Brain (organoid and tissue), 16 donors: ENCODE measurements at places on chromosomes 2 and 18. TPM values are rescaled to one million over a fixed set of nuclear protein-coding genes. Genes with fewer than 3 reads are reported as not detected.

MYO7B gene
- polyA plus RNA-seq: 0.46 TPM

GRCh38 chr2:27211943-27212625 is at the start of the genes ATRAID and SLC5A6:
Gene ATRAID, plus strand, starts transcription at chr2:27212041. Its CDS starts 328 bp downstream, at chr2:27212369.
Gene SLC5A6, minus strand, starts transcription at chr2:27212268. Its CDS starts 4,618 bp downstream, at chr2:27207650.
- DNase-seq: peak; percentile 93

VIT gene
- polyA plus RNA-seq: 0.20 TPM

IL36A gene
- not detected for polyA plus RNA-seq

GRCh38 chr2:176997074-176997791 is 215.4 kb upstream of the HNRNPA3 start:
- DNase-seq: no peak

ANO7 gene
- polyA plus RNA-seq: 1.3 TPM

DNA sequence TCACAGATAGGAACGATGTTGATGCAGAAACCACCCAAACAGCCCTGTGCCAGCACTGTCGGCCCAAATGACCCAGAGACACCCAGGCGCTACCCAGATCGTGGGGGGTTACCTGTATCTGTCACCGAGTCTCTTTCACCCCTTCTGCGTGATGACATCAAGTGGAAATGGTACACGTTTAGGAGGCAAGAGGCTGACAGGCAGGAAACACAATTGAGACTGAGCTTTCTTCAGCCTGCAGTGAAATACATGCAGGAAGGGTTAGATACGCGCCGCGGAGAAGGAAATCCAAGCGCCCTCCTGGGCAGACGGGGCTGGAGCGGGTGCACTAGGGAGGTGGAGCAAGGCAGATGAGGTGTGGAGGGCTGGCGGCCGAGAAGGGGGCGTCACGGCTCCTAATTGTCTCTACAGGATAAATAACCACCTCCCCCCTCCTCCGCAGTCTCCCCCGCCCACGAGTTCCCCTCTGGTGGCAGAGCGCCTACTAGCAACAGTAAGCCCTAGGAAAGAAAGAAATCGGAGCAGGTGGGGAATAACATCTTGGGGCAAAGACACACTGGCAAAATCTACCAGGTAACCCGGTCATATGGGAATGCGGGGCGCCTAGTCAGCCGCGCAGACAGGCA is at the start of gene RNF152:
RNF152 (minus strand) TSS at position 325 of the 626 bp plus-strand sequence. CDS start 76,544 bp downstream, outside the sequence.
- DNase-seq: peak; percentile 91

- no peak for DNase-seq
These were observed 34.7 kb downstream of the RMC1 start for GRCh38 chr18:23538001-23538400.

GRCh38 chr2:127584047-127584446 is 48.6 kb downstream of the MYO7B start:
- DNase-seq: no peak

SERPINB10 gene
- not detected for polyA plus RNA-seq

- DNase-seq: no peak
These were observed 133.7 kb downstream of the COMMD1 start for GRCh38 chr2:62038975-62039771.

DNA sequence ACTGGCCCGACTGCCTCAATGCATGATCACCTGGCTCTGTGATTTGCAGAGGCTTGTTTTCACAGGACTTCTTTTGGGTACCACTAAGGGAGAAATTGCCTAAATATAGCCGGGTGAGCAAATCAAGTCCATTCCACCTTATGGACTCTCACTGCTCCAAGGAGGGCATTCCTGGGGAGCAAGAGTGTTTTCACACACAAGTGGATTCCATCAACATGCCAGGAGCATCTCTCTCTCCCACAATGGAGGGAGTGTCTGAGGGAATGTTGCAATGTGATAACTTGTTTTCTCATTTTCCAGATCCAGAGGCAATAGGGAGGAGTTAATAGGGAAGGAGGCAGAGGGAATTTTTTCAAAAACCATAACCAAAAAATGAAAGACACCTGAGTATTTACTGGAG is 250.7 kb downstream of the SATB2 start:
- DNase-seq: no peak

DNA sequence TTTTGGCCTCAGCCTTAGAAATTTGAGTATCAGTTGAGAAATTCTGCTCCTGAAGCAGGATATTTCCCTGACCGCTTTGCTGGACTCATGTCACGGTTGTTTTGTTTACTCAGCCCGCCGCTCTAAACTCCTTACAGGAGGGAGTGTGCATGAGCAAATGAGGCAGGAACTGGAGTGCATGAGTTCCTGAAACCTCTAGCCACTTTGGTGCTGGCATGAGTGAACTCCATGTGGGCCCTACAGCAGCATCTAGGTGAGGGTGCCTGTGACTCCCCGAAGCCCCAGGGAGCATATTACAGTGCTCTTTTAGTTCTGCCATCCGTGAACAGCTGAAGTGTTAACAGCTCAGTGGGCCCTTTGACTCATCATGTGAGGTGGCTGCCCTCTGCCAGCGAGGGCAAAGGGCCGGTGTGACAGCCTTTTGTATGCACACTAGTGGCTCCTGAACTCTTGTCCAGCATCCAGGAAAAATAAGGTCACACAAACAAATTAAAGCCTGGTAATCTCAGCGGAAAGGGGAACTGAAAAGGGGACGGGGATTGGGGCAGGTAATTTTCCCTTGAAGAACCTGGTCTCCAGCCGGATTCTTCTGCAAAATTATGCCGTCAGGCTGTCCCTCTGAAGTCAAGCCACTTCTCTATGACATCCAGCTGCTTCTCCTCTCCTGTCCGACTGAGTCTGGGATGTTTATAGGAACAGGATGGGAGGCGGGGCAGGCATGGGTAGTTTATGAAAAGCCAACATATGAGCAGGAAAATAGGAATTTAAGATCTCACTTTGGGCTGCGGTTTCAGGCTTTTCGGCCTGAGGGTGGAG is 1668.7 kb downstream of the SUCLG1 start:
- DNase-seq: no peak

VWC2L gene
- 0.29 TPM for polyA plus RNA-seq

FBXO48 gene
- polyA plus RNA-seq: 0.64 TPM

DNA sequence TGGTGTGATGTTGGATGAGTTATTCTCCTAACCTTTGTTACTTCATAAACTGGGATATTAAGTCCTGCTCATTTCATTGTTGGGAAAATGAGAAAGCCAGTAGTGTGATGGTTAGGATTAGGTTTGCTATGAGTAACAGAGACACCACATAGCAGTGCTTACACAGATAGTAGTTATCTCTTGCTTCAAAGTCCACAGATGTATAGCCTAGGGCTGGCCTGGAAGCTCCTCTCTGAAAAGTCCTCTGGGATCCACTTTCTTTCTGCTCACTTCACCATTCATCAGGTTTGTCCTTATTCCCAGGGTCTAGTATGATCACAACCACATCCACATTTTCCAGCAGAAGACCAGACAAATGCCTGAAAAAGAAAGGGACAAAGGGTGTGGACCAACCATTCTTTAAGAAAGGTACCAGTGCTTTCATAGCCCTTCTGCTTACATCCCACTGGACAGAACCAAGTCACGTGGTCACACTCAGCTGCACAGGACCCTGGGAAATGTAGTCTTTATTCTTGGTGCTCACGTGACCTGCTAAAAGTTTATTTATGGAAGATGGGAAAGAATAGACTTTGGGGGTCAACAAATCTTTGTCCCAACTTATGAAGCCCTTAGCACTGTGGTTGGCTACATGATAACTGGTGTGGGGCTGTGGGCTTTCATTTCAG is 108.9 kb downstream of the INSIG2 start:
- DNase-seq: no peak

OLA1 gene
- polyA plus RNA-seq: 122 TPM

DNA sequence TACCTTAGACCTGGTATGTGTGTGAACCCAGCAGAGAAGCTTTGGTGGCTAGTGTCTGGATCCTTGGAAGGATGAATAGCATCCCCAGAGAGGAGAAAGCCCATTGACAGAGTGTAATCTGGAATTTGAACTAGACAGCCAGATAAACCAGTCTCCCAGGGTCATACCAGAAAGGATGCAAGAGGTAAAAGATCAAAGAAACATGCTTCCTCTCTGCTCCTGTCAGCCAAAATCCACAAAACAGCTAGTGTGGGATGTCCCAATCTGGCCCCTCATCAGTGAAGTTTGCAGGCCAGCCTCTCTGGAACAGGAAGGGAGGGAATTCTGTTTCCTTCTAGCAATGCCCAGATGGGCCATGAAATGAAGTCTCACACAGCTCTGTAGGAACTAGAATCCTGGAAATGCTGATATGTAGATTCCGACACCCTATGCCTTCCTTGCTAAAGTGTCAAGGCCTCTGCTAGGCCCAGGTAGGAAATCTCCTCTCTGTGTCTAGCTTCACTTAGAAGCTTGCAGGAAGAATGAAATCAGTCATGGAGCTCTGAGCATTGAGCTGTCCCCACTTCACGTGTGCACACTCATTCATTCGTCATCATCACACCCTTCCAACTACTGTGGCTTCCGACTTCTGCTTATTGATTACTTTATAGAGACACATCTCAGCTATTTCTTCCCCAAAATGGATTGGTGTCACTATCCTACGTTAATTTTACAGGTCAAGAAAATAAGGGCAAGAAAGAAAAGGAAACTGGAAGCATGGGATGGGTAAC is 38.0 kb downstream of the EVA1A start:
- no peak for DNase-seq

- no peak for DNase-seq
These were observed 87.3 kb downstream of the COLEC12 start for GRCh38 chr18:413233-413632.

DNA sequence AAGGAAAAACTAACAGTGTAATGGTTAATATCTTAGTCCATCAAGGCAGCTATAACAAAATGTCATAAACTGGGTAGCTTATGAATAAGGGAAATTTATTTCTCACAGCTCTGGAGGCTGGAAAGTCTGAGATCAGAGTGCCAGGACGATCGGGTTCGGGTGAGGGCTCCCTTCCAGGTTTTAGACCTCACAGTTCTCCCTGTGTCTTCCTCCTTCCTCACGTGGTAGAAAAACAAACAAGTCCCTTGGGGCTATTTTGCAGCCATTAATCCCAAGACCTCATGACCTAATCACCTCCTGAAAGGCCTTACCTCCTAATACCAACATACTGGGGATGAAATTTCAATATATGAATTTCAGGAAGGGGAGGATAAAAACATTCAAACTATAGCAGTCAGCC is 455.9 kb downstream of the CNTNAP5 start:
- no peak for DNase-seq

DNA sequence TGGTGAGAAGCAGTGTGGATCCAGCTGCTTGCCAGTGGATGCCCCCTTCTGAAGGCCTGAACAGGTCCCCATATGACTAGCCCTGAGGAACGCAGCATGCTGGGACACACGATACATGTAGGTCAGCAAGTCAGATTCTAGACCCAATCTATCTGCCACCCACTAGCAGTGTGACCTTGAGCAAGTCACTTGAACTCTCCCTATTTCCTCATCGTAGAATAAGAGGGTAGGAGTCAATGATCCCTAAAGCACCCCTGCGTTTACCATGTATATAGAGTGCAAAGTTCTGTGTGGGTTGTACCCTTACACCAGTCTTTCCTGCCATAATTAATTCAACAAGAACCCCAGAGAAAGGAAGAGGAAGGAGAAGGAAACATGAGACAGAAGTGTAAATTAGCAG is 123.7 kb downstream of the GALNT14 start:
- no peak for DNase-seq

GRCh38 chr2:147222506-147222905 is 622.3 kb upstream of the ACVR2A start:
- no peak for DNase-seq

- no peak for DNase-seq
These were observed 20.1 kb downstream of the ARID5A start for GRCh38 chr2:96556441-96557330.

DNA sequence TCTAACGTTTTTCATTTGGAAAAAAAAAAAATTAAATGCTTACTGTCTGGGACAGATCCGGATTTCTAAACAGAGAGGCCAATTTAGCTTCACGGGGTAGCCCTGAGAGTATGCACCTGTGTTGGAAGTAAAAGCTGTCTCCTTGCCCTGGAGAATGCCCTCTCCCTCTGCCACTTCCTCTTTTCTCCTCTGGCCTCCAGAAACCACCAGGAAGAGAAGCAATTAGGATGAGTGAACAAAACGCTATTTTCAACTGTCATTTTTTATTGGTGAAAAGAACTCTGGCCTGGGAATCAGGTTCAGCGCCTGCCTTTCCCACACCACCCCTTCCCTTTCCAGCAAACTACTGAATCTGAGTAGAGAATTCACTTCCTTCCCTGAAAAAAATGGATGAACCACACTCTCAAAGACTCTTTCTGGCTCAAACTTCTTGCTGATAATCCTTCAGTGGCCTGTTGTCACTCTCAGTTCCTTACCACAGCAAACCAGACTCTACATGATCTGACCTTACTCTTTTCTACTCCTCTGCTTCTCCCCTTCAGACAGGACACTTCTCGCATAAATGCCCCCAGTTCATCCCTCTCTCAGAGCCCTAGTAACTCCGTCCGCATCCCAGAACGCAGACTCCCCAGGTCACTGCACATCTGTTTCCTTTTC is 29.8 kb downstream of the KLF7 start:
- no peak for DNase-seq

DNA sequence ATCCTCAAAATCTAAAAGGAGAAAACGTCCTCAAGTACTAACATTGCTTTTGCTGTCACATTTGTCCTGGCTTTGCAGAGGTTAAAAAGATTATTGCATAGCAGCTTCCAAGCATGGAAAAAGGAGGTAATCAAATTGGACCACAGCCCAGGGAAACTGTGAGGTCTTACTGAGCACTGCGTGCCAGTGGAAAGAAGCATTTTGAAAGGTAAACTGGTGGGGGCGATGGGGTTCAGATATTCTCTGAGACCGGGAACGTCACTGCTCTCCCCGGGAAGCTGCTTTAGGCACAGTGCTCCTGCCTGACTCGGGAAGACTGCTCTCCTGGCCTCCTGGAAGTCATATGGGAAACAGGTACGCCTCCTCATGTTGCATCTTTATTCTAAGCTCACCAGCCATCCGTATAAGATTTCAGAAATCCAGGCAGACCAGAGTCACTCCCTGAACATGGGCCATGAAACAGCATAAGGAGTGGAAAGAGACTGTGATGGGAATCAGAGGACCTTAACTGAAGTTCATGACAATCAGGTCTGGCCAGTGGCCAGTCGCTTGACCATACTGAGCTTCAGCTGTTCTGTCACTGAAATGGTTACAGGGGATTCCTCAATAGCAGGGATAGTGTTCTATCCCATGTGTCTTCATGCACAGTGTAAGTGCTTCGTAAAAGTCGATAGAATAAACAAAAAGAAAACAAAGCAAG is 284.1 kb downstream of the TRIB2 start:
- peak; percentile 50 for DNase-seq

ACTG2 gene
- 1.6 TPM for polyA plus RNA-seq

- no peak for DNase-seq
These were observed 137.8 kb upstream of the SKOR2 start for GRCh38 chr18:47389210-47389609.

RAB11FIP5 gene
- 16.2 TPM for polyA plus RNA-seq

DNA sequence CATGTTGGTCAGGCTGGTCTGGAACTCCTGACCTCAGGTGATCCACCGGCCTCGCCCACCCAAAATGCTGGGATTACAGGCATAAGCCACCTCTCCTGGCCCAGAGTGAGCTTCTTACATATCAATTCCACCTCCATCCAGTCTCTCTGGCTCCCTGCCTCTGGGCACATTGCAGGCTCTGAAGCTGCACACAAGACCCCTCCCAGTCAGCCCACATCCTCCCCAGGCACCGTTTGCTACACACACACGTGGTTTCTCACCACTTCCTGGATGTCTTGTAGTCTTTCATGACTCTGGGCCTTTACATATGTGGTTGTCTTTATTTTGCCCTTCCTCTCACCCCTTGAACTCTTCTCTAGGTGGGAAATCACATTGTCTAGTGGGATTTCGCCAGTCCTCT is 64.0 kb upstream of the CABLES1 start:
- DNase-seq: no peak

DNAJB2 gene
- 152 TPM for polyA plus RNA-seq

- DNase-seq: no peak
These were observed 135.5 kb upstream of the MYT1L start for GRCh38 chr2:2466534-2466933.
